ENCODE measurements at places on chromosomes 4 and X. TPM values are rescaled to one million over a fixed set of nuclear protein-coding genes. Genes with fewer than 3 reads are reported as not detected.

GRCh38 chrX:115408771-115409400 lies 119.4 kb downstream of the LUZP4 start:
- no peaks in the 10 kb centered on the region for H3K4me1 ChIP-seq
- H3K4me3 ChIP-seq: no peak overlapping the region
- H3K36me3 ChIP-seq: no peaks in the 10 kb centered on the region
- DNase-seq: no peak
- H3K27me3 ChIP-seq: no peaks in the 10 kb centered on the region

GRCh38 chr4:48762408-48762807 lies 17.7 kb downstream of the FRYL start:
- H3K4me1 ChIP-seq: no peaks in the 10 kb centered on the region
- DNase-seq: no peak
- no peak overlapping the region for H3K27ac ChIP-seq
- no peak overlapping the region for H3K4me3 ChIP-seq

DNA sequence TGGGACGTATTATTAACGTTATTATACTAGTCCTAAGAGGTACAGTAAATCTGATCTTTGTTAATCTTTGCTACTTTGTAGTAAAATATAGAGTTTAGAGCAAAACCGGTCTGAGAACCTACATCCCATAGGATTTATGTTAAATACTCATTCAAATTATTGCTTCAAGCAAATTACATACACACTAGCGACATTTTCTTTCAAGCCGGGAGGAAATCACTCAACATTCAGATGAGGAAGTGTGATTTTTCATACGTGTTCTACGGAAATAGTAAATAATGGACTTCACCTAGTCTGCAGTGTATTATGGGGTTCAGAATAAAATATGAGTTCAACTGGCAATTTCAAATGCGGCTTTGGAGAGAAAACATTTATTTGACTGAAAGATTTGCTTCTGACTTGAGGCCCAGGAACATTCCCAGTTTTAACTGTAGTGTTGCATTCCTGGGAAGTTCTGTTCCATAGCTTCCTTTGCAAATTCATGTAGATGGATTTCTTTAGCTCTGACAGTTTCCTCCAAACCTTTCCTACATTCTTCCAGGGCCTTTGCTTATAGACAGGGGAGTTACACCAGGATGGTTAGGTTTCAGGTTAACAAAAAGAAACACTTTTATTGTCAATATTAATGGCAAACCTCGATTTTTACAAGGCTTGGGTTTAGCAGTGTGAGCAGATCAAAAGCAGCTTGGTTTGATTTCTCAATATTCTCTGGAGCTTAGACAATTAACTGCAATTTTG lies 5.3 kb upstream of the HAND2 start:
- H3K4me3 ChIP-seq: no peak overlapping the region
- no peaks in the 10 kb centered on the region for H3K4me1 ChIP-seq
- no peaks in the 10 kb centered on the region for H3K36me3 ChIP-seq
- H3K27me3 ChIP-seq: no peaks in the 10 kb centered on the region

VEGFD gene
- 2.9 TPM for total RNA-seq

Measured in uterus (tissue), 4 donors.